ENCODE measurements at places on chromosomes 3 and 15.

GRCh38 chr3:33202711-33203457 lies 15.7 kb downstream of the SUSD5 start:
- DNase-seq: no peak

DNA sequence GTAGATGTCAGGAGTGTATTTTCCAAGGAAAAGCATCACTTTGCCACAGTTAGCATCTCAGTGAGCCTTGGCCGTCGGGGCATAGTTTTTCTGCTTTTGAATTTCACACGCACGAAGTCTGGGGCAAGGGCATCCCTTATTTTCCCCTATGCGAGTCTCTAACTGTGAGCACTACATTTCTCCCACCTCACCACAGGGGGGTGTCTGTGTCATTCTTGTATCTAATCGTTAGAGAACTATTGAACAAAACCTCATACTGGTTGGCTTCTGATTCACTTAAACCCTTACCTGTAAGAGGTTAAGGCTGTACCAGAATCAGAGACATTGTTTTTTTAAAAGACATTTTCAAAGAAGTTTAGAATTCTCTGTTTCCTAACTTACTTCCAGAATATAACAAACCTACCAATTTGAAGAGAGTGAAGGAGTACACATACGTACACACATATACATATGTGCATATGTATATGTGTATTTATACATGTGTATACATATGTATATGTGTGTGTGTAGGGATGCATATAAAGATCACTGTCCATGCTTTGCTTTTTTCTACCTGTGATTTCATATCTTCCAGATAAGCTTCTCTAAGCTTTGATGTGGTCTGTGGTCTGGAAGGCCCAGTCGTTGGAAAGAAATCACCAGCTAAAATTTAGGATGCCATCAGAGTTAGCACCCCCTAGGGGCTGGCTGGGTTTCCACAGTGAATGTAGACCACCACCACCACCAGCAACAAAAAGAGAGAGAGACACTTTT lies 49.4 kb downstream of the MYZAP start:
- peak; percentile 46 for DNase-seq

- DNase-seq: peak; percentile 64
Measured at GRCh38 chr15:54681584-54681983, 515.2 kb downstream of the RSL24D1 start.

DNA sequence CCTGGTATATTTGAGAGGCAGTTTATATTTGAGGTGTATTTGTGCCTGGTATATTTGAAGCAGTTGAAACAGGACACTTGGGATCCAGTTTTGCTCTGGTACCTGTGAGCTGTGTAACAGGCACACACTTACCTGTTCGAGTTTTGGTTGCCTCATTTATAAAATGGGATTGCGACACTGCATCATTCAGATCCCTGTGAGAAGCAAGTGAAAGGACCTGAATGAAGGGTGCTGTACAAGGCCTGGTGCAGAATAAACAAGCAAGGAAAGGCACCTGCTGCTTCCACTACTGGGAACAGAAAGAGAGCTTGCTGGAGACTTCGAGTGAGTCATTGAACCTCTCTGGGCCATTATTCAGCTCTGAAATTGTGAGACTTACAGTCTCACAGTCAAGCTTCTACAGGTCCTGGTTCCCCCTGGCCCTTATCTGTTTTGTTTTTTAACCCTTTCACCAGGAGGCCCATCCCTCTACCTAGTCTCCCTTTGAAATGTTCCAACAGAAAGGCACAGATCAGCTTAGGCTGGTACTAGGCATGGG lies 11.5 kb downstream of the FETUB start:
- no peak for DNase-seq

DNA sequence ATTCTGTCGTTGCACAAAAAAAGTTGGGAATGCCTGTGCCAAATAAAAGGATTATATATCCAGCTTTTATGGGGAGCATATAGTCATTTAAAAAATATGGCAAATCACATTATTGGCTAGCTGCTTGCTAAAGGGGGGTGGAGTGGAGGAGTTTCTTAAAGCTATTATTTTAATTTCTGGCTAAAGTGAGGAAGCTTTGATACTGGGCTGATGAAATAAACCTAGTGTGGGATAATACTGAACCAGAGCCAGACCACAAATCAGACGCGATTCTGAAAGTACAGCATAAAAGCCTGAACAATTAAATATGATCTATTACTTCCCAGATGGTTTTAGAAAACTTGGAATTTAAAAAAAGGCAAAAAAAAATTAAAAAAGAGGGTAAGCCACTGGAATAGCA lies 14.4 kb downstream of the POLR2M start:
- no peak for DNase-seq

- DNase-seq: no peak
Measured at GRCh38 chr15:53472210-53472609, 287.3 kb downstream of the WDR72 start.

DNA sequence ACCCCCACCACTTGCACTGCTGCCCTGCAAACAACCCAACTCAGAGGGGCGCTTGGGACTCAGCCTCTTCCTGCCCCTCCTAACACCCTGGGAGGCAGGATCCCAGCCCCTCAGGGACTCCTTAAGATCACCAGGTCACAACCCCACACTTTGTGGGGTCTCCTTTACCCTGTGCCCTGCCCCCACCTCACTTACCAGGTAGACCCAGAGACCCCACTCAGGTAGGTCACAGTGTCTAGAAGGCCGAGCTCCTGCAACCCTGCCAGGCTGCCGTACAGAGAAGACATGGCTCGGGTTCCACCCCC lies 9.1 kb downstream of the PLA2G4F start:
- DNase-seq: no peak

- no peak for DNase-seq
Measured at GRCh38 chr15:69958496-69959084, 139.1 kb downstream of the TLE3 start.

GRCh38 chr3:125959317-125960065 lies 9.5 kb upstream of the ROPN1B start:
- no peak for DNase-seq

DNA sequence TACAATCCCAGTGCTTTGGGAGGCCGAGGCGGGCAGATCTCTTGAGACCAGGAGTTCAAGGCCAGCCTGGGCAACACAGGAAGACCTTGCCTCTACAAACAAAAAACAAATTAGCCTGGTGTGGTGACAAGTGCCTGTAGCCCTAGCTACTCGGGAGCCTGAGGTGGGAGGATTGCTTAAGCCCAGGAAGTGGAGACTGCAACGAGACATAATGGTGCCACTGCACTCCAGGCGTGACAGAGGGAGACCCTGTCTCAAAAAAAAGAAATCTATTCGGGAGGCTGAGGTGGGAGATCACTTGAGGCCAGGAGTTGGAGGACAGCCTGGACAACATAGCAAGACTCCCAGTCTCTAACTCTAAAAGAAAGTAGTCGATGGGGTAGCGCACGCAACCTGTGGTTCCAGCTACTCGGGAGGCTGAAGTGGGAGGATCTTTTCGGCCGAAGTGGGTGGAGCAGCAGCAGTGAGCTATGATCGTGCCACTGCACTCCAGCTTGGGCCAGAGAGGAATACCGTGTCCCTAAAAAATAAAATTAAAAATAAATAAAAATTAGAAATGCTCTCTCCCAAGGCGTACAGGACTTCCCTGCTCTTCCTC lies 775 bp downstream of the C3orf33 start:
- peak; percentile 27 for DNase-seq

DNA sequence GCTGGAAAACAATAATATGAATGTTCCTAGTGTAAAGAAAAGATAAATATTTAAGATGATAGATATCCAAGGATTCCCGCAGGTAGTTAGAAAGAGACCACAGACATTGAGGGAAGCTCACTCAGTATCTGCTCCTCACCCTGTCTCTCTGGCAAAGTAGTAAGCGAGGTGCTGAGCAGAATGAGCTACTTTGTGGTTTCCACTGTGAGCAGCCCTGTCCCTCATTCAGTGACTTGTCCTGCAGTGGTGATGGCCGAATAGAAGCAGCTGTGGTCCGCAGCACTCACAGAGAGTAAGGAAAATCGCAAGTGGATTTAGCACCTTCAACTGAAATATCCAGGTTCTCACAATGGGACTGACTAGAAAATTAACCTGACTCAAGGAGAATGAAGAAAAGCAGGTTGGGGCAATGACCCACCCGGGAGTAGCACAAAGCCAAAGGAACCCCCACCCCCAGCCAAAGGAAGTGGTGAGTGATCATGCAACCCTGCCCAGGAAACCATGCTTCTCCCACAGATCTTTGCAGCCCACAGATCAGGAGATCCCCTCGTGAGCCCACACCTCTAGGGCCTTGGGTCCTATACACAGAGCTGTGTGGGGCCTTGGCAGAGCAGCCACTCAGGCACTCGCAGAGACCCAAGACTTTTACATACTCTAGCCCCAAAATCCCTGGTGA lies 21.8 kb upstream of the SLC25A38 start:
- DNase-seq: no peak

- no peak for DNase-seq
Measured at GRCh38 chr3:107841831-107842230, 249.0 kb downstream of the CD47 start.

- no peak for DNase-seq
Measured at GRCh38 chr3:66487465-66487864, 13.4 kb downstream of the LRIG1 start.

DNA sequence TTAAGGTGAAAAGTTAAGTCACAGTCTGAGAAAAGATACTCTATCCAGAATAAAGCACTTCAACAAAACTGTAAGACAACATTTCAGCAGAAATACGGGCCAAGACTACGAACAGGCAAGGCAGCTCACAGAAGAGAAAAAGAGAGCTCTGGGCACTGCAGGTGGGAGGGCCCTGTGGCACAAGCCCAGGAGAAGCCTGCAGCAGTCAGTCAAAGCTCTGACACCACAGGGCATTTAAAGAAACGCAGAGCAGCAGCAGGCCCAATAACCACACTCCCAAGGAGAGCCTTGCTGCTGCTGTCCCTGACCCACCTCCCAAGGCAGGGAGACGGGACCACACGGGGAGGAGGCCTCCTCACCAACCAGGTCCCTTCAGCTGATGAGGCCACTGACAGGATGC lies 19.2 kb downstream of the CHSY1 start:
- no peak for DNase-seq

DNA sequence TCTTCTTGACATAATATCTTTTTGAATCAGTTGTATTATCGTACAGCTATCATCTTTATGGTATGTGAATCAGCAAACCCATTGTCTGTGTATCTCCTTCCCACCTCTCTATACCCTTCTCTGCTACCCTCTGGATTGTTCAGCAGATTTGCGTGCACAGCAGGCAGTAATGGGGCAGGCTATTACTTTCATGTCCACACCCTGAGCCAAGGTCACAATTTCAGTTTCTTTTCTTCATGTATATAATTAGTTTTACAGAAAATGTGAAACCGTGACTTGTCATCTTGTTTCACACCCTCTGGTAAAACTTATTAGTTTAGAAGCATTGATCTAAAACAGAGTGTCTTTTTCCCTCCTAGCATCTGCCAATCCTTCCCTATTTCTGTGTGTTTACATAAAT lies 770.4 kb upstream of the SEMA6D start:
- DNase-seq: peak; percentile 88

DNA sequence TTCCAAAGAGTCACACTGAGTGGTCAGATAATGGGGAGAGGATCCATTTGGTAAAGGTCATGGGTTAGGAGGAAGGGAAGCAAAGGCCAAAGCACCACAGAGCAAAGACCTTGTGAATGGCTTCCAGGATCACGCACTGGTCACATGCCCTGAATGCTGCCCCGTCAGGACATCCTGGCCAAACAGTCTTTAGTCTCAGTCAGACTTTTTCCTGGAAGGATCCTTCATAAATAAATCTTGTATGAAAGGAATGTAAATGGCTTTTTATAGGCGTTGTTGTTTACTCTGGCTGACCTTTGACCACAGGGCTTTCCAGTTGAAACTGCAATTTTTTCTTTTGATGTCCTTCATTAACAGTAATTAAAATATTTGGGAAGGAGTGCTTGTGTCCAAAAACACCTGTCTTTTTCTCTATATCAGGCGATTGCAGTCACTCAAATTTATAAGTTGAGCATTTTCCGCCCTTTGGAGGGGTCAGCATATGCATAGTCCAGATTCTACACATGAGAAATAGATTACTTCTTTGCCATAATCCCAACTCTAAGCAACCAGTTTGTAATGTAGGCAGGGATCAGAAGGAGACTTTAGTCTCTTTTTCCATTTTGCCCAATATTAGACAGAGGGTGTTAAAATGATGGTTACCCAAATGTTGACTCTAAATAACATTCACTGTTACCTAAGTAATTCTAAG lies 48.4 kb downstream of the CHAC1 start:
- DNase-seq: no peak

- DNase-seq: no peak
Measured at GRCh38 chr3:157624801-157625200, 121.6 kb upstream of the VEPH1 start.

DNA sequence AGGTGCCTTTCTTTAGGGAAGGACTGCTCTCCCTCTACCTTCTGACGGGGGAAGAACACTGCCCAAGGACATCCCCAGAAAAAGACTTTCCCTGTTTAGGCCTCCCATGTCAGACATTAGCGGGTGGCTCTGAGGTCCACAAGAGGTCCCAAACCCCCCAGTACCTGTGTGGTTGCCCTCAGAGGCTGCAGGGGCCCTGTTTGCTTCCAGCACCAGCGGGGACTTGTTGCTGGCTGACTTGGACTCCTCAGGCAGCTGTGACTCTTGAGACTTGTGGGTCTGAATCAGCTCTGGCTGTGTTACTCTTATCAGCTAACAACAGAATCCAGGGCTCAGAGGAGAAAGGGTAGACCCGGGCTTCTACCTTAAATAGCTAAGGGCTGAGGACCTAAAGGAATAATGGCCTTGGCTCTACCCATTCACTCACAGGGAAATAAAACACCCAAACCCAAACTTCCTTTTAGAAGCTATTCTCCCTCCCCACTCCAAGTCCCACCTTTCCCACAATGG lies 39.2 kb downstream of the SEMA3G start:
- DNase-seq: no peak

- no peak for DNase-seq
Measured at GRCh38 chr3:179528772-179529171, 34.0 kb upstream of the ACTL6A start.

DNA sequence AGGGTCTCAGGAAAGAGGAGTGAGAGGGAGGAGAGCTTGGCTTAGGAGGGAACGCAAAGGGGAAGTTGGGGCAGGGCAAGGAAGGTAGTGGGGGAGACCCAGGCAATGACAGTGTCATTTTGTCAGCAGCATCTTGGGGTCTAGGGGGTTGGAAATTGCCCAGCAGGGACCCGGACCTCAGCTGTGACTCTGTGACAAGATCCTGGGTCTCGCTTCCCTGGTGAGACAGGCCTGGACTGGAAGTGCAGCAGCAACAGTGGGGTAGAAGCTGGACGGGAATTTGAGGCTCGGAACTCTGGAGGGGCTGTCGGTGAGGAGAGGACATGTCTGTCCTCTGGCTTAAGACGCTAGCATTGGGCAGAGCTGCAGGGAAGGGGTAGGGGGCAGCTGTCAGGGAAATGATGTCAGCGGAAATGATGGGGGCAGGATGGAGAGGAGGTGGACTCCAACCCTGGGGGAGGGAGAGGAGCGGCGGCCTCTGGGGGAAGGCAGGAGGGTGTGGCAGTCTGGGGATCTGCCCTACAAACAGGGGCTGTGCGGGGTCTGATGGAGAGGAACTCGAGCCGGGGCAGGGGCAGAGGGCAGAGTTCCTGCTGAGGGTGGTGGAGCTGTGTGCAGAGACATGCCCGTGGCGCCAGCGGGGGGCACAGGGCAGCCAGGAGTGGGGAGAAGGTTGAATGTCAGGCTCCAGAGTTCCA lies 12.3 kb downstream of the ANPEP start:
- DNase-seq: no peak

Data from MM.1S (cell line).